ENCODE measurements at places on chromosomes 12 and 14.

- no peak for DNase-seq
Observed at GRCh38 chr12:109527489-109528123, 45.7 kb downstream of the MMAB start.

GRCh38 chr14:79443602-79444001 lies 767.7 kb downstream of the DIO2 start:
- no peak for DNase-seq

DNA sequence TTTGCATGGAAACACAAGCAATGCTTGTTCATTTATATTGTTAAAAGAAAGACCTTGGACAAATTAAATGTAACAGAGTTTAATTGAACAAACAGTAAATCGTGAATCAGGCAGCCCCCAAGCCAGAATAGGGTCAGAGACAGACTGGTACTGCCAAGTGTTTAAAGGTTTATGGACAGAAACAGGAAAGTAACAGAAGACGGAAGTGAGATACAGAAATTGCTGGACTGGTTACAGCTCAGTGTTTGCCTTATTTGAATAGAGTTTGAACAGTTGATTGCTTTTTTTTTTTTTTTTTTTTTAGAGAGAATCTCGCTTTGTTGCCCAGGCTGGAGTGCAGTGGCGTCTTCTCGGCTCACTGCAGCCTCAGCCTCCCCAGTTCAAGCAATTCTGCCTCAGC lies 50.3 kb downstream of the DAO start:
- no peak for DNase-seq

GRCh38 chr12:102321305-102322082 lies 123.9 kb upstream of the PMCH start:
- DNase-seq, result no peak

GRCh38 chr14:82412545-82412944 lies 878.9 kb upstream of the SEL1L start:
- DNase-seq, result no peak

DNA sequence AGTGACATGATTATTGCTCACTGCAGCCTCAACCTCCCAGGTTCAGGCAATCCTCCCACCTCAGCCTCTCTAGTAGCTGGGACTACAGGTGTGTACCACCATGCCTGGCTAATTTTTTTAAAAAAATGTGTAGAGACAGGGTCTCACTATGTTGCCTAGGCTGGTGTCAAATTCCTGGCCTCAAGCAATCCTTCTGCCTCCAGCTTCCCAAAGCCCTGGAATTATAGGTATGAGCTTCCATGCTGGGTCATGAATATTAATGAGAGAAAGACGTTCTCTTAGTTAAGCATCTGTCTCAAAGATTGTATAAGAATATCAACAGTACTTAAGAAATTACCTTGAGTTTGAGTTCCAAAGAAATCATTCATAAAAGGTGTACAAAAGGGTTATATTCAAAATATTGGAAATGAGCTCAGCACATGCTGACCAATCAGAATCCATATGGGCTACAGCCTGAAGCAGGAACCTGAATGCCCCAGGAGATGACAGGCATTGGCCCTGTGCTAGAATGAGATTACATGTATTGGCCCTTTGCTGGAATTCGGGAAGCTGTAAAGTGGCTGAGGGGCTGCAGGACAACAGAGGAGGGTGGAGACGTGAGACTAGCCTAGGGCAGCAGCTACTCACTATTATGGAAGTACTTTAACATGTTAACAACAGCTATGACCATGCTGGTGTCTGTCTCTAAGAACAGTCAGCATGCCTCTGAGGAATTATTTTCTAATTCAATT lies 157.0 kb upstream of the CPNE8 start:
- no peak for DNase-seq

- peak; percentile 40 for DNase-seq
Observed at GRCh38 chr12:48061938-48062719, 43.8 kb downstream of the SENP1 start.

GRCh38 chr12:127785986-127786590 lies 480.9 kb upstream of the TMEM132C start:
- DNase-seq, result no peak

GRCh38 chr12:12010277-12011039 lies 60.3 kb upstream of the BCL2L14 start:
- no peak for DNase-seq

DNA sequence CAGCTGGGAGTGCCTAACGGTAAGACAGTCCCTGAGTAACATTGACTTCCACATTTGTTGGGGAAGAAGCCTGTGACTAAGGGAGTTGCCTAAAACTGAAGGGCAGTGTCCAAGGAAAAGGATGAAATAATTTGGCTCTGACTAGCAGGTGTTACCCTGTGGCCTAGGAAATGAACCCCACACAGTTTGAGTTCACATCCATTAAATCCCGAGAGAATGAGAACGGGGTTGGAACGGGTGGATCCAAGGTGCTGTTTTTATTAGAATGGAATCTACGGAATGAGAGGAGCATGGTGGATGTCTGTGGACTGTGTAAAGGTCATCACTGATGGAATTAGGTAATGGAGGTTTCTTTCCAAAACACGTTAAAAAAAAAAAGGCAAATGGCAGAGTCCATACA lies 324.0 kb downstream of the MED13L start:
- DNase-seq, result no peak

DNA sequence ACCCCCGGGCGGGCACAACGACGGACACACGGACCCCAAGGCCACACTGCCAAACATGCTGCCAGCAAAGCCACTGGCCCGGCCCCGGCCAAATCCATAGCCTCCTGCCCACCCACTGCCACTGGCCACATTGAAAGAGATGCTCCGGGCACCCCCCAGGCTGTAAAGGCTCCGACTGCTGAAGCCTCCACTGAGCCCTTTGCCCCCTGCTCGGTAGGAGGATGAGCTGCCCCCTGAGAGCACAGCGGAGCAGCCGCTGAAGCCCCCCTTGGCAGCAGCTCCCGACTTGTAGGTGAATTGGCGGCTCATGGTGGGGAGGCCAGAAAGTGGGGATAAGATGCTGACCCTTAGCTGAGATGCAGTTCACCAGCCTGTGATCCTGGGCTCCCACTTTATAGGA lies at the start of gene KRT73:
KRT73 (minus strand) TSS at position 344 of the 400 bp plus-strand sequence; CDS start at position 309, 35 bp downstream.
- DNase-seq, result no peak

DNA sequence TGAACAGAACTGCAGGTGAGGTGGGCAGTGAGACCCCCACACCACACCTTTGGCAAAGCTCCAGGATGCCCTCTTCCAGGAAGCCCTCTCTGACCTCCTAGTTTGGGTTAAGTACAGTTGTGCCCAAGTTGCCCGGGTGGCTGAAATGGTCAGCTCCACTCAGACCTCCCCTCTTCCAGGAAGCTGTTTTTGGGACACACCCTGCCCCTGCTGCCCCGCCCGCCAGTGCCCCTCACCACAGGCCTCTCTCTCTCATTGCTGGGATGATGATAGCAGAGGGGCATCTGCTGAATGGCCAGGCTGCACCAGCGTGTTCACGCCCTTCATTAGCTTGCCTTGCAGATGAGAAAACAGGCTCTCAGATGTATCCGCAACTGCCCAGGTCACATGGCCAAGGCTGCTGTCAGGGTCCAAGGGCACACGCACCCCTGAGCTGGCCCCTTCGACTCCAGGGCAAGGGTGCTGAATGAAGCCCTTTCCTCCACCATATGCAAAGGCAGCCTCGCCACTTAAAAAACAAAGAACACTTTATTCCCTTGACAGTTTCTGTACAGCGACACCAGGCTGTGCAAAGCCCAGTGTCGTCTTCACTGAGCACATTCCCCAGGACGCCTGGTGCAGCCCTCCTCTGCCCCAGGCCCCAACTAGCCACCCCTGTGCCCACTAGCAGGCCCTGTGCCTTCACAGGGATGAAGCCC lies 15.5 kb downstream of the SLC25A29 start:
- DNase-seq, result no peak

GRCh38 chr12:113098441-113099028 lies 37.0 kb downstream of the RASAL1 start:
- DNase-seq, result peak; percentile 99

DNA sequence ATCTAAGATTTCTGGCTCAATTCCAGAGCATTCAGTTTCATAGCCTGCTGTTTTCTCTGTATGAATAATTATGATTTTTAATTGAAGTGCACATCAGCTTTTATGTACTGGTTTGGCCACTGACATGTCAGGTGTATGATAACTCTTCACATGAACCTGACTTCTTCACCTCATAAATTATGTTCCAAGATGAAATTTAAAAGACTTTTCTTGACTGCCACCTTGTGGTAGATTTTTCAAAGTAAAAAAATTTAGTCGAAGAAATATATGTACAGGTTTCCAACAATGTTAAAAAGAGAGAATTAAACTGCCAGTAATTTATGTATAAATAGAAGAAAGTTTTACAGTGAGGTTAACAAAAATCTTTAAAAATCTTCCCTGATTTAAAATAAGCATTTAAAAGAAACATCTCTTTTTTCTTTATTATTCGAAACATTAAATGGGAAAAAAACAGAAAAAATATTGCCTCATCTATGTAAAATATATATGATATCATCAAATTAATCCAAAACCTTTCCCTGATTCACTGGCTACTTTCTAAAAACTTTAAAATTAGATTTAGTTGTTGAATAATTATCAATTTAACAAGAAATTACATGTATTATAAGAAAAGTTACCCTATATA lies 124.9 kb upstream of the ATXN7L3B start:
- DNase-seq, result peak; percentile 27

- DNase-seq, result no peak
Observed at GRCh38 chr12:116884871-116885270, 3.6 kb upstream of the HRK start.

- DNase-seq, result no peak
Observed at GRCh38 chr14:38248321-38249028, 7.4 kb downstream of the CLEC14A start.

DNA sequence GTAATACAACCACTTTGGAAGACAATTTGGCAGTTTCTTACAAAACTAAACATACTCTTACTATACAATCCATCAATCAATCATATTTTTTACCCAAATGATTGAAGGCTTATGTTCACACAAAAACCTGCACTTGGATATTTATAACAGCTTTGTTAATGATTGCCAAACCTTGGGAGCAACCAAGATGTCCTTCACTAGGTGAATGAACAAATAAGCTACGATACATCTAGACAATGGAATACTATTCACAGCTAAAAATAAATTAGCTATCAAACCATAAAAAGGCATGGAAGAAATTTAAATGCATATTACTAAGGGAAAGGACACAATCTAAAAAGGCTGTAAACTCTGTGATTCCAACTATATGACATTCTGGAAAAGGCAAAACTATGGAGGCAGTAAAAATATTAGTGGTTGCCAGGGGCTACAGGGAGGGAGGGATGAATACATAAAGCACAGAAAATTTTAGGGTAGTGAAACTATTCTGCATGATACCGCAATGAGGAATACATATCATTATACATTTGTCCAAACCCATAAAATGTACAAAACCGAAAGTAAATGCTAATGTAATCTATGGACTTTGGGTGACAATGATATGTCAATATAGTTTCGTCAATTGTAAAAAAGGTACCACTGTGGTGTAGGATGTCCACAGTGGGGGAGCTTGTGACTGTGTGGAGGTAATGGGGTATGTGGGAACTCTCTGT lies 70.5 kb downstream of the GPR65 start:
- DNase-seq, result no peak

DNA sequence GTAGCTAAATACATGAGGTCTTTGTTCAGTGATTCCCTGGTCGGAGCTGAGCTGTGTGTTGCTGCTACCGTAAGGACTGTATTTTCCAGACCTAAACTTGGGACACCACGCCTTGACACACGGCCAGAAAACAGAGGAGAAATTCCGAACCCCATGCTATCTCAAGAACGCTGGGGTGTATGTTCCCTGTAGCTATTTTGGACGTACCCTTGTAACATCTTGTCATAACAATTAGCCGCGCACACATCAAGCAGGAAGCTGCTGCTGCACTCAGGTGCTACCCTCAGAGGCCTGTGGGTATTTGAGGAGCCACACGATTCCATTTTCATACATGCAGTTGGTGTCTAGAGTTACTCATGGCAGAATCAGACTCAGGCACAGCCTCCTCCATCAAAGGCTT lies 255.0 kb downstream of the TMEM132C start:
- DNase-seq, result no peak

- DNase-seq, result no peak
Observed at GRCh38 chr14:51069055-51069454, 25.9 kb downstream of the TRIM9 start.

DNA sequence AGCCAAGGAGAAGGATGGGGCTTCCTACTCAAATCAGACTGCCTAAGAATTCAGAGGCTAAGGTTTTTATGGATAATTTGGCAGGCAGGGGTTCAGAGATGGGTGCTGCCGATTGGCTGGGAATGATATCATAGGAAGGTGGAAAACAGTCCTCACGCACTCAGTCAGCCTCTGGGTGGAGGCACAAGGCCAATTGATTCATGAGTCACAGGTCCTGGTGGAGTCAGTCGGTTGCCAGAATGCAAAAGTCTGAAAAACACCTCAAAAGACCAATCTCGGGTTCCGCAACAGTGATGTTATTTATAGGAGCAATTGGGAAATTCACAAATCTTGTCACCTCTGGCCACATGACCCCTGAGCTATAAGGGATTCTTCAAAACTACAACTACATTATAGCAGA lies 105.5 kb downstream of the GXYLT1 start:
- no peak for DNase-seq

DNA sequence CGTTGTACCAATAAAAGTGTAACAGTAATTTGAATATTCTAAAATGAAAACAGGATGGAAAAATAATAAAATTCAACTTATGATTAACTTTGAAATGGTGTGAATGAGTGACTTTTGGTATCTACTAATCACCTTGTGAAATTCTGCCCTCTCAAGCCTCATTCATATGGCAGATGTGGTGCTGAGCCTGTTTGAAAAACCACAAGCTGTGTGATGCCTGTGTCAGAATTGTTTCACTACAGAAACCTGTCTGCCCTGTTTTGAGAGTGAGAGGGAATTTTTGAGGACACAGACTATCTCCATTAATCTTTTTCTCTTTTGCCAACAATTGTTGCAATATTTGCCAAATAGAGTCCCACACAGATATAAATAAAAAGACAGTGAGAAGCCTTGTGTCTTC lies 3.9 kb upstream of the RNU6-7 start:
- peak; percentile 89 for DNase-seq

DNA sequence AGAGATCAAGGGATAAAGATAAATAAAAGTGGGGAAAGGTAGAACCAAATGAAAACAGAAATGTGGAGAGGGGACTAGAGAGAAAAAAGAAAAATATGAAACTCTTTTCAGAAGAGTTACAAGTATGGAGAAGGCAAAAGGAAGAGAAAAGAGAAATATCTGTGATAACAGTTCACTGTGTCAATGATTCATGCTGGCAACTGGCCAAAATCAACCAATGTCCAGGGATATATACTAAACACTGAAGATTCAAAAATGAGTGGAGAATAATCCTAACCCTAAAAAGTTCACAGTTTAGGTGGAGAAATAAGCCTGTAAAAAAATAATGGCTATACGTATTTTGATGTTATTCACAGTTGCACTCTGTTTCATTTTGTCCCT lies 372.3 kb upstream of the KITLG start:
- DNase-seq, result no peak

- DNase-seq, result no peak
Observed at GRCh38 chr12:32454075-32454474, 54.7 kb downstream of the FGD4 start.

Measured in T47D (cell line).